ENCODE measurements at places on chromosomes 12 and 14.

DNA sequence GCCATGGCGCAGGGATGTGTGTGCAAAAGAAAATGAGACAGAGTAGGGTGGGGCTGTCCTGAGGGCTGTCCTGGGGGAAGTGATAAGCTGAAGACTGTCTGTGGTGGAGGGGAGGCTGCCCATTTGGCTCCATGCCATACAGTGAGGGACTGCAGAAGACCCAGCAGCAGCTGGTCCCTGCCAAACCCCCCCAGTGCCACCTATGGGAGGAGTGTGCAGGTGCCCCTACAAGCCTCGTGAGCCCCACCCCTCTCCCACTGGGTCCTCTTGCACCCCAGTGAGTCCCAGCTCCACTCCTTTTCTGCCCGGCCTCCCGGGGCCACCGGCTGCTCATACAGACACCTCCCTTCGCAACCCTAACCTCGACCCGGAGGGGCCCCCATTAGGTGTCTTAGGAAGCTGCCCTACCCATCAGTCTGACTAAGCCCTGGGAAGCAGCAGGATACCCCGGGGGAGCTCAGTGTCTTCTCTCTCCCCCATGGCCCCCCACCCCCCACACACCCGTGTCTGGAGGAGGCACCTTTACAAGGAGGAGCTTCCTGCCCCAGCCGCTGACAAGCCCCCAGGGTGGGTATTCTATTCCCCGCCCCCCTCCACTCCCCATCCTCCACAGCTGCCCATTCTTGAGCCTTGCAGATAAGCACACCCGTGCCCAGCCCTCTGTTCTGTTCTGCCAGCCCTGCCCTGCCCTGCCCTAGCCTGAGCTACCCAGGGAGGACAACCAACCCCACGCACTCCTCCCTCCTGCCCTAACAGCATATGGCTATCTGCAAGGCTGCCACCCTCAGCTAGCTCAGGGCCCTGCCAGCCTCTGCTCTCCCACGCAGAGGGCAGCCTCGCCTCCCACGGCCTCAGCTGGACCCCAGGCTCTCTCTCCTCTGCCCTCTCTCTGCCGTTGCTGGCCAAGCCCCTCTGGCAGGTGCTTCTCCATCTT lies 41.9 kb downstream of the SLC6A12 start:
- DNase-seq = no peak

GRCh38 chr12:121165316-121165715 lies 32.6 kb downstream of the P2RX7 start:
- no peak for DNase-seq

GRCh38 chr14:57085801-57086200 lies 182.9 kb downstream of the EXOC5 start:
- no peak for DNase-seq

DNA sequence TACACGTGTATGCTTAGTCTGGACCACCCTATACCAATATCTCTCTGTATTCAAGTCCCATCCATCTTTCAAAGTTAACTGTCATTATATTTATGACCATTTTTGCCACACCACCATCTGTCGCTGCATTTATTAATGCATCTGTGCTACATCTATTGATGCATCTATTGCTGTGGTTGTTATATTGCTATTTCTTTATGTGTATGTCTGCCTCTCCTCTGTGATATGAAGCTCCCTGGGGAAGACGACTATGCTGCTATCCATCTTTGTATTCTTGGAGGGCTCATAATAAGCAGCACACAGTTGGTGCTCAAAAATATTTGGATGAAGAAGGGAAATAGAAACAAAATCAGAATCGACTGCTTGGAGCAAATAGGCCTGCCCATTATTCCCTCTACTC lies 357.6 kb downstream of the RPS29 start:
- DNase-seq = no peak

- DNase-seq = no peak
Observed at GRCh38 chr14:37196604-37197420, 925 bp upstream of the MIPOL1 start.

DNA sequence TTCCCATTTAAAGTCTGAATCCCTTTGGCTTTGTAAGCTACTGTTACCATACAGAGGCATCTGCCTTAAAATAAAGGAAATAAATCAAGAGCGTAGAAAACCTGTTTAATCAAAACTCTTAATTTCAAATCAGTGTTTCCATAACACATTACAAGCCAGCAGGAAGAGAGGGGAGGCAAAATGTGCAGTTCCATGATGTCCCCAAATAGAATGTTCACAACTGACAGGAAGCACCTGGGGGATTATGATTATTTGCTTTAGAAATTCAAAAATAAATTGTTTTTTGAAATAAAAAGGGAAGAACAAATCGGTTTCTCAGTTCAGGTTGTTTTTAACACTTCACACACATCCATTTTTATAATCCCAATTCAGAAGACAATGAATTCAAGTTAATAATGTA lies 21.4 kb downstream of the SOCS2 start:
- DNase-seq = no peak

DNA sequence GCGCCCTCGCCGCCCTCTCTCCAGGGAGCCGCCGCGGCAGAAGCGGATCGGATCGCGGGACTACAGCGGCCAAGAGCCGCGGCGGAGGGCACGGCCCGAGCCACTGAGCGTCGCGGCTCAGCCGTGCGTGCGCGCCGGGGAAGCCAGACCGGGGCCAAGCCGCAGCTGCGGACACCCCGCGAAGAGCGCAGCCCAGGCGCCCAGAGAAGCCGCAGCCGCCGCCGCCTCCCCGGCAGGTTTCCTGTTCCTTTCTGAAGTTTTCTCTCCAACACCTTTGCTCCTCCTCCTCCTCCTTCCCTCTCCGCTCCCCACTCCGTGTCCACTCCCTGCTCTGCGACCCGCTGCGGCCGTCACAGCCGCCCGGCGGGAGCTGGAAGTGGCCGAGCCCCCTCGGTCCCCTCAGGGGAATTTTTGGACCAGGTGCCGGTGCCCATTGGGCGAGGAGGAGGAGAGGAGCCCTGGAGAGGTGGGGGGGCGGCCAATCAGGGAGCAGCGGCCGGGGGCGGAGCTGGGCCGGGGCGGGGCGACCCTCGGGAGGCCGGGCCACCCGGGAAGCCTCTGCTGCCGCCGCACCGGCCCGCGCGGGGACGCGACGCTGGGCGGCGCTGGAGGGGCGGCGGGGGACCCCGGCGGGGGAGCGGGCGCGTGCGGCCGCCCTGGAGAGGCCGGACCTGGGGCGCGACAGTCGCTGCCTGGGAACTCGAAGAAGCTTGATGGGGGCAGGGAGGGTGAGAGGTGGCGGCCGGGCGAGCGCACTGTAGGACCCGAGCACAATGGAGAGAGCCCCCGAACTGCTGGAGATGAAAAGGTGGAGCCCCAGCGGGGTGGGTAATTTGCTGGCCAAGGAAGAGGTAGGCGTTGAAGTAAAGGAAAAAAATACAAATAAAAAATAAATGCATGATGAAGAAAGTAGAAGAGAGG lies at the start of gene ITPR2:
Gene ITPR2, minus strand, starts transcription at position 373 of the 921 bp plus-strand sequence. CDS start 413 bp downstream, outside the sequence.
- DNase-seq = peak; percentile 91

DNA sequence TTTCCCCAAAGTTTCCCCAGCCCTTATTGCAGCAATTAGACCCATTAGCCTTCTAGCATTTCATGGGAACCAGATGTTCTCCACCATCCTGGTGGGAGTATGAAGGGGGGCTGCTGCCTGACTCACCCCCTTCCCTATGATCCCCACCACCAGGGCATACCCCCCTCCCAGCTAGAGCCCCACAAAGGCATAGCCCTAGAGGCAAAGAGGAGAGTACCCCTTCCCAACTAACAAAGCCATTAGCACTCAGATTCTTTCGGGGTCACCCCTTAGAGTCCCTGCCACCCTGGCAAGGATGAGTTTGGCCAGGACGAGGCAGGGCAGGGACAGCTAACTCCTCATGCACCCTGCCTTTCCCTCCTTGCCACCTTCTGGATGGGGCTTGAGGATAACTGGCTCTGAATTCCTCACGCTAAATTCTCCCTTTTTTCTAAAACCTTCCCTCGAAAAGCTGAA lies 9.2 kb downstream of the RARG start:
- no peak for DNase-seq

DNA sequence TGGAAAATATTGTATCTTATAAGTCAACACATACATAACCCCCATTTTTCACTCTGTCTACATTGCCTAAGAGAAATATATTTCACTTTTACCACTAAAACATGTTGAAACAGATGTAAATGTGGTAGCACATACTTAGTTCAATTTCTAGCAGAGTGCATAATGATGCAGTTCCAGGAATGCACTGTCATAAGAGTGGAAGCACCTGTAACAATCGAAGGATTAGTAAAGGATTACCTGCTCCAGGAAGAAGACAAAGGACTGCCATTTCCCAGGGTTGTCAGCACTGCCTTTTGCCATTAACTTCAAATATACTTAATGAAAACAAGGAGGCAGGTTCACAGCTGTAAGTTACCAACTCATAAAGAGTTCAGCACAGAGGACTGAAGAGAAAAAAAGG lies 24.6 kb downstream of the DAD1 start:
- no peak for DNase-seq

DNA sequence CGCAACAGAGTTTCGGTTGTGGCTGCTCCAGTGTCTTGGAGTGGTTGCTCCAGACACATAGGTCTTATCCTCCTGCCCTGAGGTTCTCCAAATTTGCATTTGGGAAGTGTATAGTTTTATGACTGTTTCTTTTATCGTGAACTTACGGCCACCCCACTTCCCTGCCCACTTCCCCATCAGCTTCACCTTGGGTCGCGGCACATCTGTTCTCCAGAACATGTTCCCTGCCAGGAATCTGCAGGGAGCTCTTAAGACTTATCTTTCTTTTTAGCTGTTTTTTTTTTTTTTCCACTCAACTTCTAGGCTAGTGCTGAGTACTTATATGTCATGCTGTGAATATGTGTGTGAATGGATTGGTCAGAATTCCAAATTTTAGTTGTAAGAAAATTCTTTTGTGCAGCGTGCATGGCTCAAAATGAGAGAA lies 75.4 kb downstream of the ETV6 start:
- no peak for DNase-seq

- no peak for DNase-seq
Observed at GRCh38 chr12:43973993-43974392, 138.1 kb downstream of the TMEM117 start.

GRCh38 chr14:68951035-68951797 lies 27.9 kb downstream of the ACTN1 start:
- peak; percentile 75 for DNase-seq

- no peak for DNase-seq
Observed at GRCh38 chr14:46250113-46250703, 401.4 kb downstream of the RPL10L start.

DNA sequence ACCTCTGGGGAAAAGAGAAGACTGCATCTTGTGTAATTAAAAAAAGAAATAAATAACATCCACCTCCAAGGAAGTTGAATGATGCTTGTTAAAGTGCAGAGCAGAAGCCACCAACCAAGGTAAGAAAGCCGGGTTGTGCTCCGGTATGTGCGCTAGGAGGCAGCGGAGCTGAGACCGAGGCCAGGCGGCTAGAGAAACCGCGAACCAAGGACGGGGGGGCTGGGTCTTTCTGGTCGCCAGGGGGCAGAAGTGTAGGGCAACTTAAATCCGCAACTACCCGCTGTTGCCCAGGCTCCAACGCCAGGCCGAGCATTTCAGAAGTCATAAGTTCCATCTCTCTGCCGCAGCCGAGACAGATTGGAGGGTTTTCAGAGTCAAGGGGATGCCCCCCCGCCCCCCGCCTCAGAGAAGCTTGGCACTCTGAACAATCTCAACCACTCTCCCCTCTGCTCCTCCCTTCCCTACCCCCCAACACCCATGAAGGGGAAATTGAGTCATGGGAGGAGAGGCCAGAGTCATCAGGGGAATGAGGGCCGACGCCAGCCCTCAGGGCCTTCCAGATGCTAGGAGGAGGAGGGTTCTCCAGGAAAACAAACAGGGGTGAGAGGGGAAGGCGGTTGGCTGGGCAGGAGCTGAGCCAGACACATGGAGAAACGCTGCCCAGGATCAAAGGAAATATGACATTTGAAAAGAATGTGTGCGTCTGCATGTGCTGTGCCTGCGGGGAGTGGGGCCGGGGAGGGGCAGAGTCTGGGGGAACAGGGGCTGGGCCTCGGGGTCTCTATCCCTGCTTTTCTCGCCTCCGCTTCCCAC lies 2.2 kb upstream of the NFATC4 start:
- DNase-seq = peak; percentile 65

DNA sequence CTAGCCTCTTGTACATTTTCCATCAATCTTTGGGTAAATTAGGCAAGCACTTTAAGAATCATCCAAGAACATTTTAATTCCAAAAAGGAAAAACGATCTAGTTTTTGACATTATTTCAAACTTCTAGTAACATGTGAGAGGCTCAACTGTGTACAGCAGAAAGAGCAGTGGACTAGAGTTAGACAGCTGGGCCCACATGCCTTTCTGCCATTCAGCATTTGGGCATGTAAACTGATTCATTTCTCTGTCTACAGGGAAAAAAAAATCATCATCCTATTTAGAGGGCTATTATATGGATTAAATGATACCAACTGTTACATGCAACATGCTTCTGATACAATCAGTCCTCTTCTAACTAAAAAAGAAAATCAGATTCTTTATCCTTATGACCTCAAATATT lies 17.7 kb downstream of the ATP2B1 start:
- no peak for DNase-seq

- DNase-seq = no peak
Observed at GRCh38 chr12:58309806-58310205, 368.4 kb downstream of the ATP23 start.

GRCh38 chr12:24226745-24227350 lies 277.4 kb upstream of the SOX5 start:
- no peak for DNase-seq

DNA sequence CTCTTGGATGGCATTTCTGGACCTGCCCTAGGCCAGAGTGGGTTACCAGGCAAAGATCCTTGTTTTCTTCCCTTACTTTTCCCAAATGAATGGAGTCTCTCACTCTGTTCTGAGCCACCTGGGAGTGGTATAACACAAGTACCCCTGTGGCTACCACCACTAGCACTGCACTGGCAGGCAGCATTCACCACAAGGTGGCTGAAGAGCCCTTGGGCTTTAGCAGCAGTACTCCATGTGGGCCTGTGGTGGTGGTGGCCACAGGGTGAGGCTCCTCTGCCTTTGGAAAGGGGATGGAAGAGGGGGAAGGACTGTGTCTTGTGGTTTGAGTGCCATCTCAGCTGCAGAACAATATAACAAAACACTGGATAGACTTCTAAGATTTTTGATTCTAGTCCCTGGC lies 38.1 kb upstream of the LMNTD1 start:
- DNase-seq = no peak

DNA sequence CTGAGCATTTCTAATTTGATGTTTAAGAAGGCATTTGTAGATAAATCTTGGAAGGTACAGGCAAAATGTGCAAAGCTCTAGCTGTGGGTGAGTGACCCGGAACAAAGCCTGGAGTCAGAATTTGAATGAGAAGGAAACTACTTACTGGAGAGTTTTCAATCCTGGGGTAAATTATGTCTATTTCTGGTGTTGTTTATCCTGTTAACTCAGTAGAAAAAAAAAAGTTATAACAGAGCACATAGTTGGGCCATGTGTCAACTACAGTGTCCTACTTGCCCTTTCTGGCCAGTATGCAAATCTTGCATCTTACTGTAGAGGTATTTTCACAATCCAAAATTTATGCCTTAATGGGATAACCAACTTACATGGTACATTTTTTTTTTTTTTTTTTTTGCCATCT lies 182.3 kb downstream of the SYNE2 start:
- DNase-seq = no peak

GRCh38 chr14:23487216-23487615 lies 17.7 kb downstream of the NGDN start:
- DNase-seq = no peak
